ENCODE measurements at places on chromosomes 13 and 19.
A peak's percentile ranks its signal among the peaks of the same experiment; 100 is the strongest.

DNA sequence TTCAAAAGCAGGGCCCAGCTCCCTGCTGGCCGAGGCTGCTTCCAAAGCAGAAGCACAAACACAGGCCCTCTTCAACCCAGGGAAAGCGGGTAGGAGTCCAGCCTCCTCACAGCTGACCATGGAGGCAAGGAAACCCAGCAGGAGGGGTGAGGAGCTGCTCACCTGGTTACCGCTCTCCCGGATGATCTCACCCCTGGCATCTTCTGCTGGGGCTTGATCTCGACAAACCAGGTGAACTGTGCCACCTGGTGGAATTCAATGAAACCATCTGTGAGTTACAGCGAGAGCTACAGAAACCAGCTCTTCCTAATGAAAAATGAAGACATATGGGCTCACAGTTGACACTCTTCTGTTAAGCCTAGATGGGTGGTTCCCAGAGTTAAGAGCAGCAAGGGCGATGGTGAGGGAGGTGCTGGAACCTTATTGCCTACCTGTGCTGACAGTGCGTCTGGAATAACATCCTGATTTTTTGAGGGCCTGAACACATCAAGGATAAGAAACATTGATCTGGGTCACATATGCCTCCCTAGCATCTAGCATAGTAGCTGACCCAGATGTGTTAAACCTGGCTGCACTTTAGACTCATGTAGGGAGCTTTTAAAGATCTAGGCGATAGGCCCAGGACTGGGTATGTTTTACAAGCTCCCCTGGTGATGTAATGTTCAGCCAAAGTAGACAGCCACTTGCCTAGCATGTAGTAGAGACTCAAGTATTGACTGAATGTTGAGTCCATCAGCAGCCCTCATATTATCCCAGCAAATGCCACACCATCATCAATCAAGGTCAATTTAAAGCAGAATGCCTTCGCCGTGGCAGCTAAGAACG, 6.1 kb downstream of the DHRS12 start:
- peak; percentile 54 for DNase-seq

DNA sequence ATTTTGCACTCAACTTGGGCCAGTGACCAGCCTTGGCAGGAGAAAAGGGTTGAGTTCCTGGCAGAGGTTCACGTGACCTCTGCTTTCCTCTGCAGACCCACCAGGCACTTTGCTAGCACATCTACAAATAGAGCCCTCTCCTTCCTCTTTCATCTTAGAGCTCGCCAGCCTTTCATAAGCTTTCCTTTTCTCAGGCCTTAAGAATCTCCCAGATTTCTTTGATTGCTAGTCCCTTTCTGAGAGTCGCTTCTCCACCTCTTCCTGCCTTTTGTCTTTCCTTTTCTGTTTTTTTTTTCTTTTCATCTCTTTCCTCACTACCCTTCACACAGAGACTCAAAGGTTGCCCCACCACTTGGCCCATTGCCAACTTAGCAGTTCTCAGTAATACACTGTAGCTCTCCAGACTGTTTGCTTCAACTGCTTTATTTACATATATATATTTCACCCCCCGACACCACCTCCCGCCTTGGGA, 375.7 kb upstream of the SPRY2 start:
- no peak for DNase-seq

GRCh38 chr19:45729800-45730290, 851 bp downstream of the FBXO46 start:
- DNase-seq, result no peak

GRCh38 chr19:46241626-46242025, 12.1 kb downstream of the IGFL1 start:
- no peak for DNase-seq

DNA sequence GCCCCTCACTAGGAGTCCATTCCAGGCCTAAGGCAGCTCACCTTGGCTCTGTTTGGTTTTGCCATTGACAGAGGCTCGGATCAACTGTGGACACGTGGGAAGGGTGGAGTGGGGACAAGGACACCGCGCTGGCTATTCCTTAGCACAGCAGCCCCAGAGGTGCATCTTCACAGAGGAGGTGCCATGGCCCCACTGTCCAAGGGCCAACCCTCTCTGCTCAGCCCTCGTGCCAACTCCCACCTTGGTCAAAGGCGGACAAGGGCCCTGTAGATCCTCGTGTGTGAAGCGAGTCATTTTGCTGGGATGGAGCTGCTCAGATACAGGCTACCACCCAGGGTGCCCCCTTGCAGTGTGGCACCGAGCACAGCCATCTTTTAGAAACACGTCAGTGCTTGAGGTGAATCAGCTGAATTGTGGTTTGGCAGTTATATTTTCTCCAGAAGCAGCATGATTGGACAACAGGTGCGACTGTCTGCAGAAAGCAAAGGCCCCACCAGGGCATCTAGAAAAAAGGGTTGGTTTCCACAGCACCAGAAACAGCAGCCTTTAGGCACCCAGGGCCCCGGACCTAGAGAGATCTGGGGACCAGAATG, 192.1 kb upstream of the GPR12 start:
- DNase-seq, result no peak

- DNase-seq, result no peak
Measured at GRCh38 chr13:79637133-79637763, 156.3 kb downstream of the NDFIP2 start.

DNA sequence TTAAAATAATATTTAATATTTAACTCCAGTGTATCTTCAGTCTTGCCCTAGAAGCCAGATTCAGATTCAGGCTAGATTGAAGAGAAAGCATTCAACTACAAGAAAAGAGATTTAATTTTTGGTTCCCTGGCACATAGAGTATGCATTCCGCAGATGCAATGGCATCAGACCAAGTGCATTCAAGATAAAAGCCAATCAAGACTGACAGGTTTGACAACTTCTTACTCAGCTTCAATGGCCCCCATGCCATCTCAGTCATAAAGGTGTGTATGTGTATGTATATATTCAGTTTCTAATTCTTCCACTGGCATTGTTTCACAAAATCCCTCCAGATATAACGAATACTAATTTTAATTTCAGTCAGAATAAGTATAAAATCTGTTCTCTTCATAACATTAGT, 650.8 kb upstream of the GPC6 start:
- no peak for DNase-seq

DNA sequence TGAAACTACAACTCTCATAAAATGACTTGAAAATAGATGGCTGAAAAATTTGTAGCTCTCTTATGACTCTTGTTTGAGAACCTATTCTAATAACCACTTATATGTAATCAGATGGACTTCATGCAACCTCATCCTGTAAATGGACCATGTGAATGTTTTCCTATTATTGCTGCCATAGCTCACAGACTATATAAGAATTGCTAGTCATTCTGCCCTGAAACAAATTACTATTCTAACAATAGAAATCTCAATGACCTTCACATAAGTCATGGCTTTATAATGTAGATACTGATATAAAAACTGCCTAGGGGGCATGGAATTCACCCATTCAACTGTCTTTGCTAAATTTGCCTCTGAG, 1111.0 kb upstream of the ATXN8OS start:
- DNase-seq, result no peak

- DNase-seq, result no peak
Measured at GRCh38 chr19:35039881-35040825, 1.4 kb upstream of the HPN start.

DNA sequence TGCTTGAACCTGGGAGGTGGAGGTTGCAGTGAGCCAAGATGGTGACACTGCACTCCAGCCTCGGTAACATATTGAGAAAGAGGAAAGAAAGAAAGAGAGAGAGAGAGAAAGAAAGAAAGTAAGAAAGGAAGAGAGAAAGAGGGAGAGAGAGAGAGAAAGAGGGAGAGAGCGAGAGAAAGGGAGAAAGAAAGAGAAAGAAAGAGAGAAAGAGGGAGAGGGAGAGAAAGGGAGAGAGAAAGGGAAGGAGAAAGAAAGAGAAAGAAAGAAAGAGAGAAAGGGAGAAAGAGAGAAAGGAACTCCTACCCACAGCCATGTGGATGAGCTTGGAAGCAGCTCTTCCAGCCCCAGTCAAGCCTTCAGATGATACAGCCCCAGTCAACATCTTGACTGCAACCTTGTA, 46.7 kb downstream of the ZNRF4 start:
- no peak for DNase-seq

DNA sequence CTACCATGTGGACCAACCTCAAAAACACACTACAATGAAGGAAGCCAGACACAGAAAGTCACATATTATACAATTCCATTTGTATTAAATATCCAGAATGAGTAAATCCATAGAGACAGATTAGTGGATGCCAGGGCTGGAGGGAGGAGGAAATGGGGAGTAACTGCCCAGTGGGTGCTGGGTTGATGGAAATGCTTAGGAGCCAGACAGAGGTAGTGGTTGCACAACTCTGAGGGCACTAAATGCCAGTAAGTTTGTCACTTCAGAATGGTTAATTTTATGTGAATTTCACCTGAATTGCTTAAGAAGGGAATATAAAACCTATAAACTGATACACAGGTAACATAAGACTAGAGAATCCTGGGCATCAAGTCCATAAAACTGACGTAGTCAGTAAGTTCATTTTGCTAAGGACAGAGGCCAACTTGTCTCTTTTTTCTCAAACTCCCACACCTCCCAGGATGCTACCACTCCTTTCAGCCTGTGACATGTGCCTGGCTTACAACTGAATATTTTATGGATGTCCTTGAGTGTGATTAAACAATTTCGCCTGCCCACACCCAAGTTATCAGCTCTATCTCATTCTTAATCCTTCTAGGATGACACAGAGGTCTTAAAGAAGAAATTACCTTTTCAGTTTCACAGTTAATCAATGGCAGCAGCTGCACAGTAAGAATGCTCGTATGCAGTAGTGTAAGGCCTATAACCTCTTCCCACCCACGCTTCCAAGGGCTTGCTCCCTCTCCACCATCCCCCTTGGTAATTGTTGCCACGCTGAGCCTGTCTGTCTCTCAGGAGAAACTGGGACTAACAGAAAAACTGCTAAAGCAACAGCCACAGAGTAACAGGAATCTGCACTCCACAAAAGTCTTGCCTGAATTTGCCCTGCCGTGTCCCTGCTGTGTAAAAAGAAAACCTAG, 5.9 kb upstream of the MLNR start:
- DNase-seq, result no peak

DNA sequence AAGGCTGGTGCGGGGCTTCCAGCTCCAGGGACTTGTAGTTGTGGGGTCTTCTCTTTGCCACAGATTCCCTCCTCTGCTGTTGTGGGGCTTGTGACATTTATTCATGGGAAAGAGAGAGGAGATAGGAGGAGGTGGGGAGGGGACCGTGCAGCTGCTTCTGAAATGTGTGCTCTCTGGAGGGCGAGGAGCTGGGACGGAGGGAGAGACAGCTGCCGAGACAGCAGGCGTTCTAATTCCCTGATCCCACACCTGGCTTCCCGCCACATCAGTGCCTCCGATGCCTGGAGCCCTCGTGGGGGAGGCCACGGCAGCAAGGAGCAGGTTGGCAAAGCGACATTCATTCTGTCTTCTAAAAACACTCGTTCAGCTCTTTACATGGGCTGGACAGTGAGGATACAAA, 164.4 kb downstream of the USP12 start:
- no peak for DNase-seq

- DNase-seq, result no peak
Measured at GRCh38 chr13:27043013-27043412, 128.6 kb downstream of the USP12 start.

- DNase-seq, result no peak
Measured at GRCh38 chr13:110150384-110151101, 156.4 kb downstream of the COL4A1 start.

DNA sequence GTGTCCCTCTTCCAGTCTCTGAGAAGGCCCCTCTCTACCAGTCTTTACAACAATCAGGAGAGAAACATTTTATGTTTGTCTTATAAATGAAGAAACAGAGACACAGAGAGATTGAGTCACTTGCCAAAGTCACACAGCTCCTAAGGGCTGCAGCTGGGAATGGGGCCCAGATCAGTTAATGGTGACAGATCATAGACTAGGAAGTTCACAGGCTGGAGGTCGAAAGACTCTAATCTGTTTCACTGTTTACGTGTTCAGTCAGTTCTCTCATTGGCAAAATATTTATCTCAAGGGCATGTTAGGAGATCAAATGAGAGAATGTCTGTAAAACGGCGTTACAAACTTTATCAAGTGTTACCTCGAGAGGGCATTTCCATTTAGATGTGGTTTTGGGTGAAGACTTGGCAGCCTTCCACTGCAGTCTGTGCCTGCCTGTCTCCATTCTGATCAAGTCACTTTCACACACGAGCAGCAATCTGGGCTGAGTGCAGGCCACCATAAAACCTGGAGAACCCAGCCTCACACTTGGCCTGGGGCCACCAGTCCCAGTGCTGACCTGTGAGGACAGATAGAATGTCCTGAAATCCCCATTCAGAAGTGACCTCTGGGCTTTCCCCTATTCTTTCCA, 65.1 kb downstream of the SIAH3 start:
- no peak for DNase-seq

- DNase-seq, result no peak
Measured at GRCh38 chr13:42272804-42273175, 838 bp downstream of the AKAP11 start.

- DNase-seq, result no peak
Measured at GRCh38 chr13:110151462-110151861, 155.5 kb downstream of the COL4A1 start.

- DNase-seq, result no peak
Measured at GRCh38 chr19:17264641-17264979, at the start of gene USHBP1. TSS of gene USHBP1 (minus strand) at chr19:17264745. CDS start at chr19:17264299, 446 bp downstream.

DNA sequence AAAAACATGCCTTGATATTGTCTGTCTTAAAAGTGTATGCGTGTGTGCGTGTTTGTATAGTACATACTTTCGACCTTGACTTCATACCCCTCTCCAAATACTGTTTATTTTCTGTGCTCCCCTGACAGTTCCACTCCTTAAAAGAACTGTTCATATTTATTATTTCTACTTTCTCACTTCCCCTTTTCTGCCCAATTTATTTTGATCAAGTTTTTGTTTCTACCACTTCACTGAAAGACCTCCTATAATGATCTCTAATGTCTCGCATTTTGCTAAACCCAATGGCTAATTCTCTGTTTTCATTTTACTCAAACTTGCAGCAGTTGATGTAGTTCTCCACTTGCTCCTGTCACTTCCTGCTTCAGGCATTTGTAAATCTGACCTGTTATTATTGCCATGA, 426.1 kb upstream of the KLF12 start:
- no peak for DNase-seq

- no peak for DNase-seq
Measured at GRCh38 chr19:1765232-1765903, 12.1 kb downstream of the ONECUT3 start.

DNA sequence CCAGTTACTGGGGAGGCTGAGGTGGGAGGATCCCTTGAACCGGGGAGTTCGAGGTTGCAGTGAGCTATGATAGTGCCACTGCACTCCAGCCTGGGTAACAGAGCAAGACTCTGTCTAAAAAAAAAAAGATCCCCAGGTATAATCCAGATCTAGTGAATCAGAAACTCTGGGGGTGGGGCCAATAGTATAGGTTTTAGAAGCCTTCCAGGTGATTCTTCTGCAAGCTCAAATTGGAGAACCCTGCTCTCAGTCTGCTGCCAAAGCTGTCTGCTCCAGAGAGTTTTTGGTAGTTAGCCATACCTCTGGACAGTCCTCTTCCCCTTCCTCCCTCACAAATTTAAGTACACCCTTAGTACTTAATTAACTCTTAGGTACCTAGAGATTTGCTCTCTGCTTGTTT, 28.0 kb downstream of the SERP2 start:
- no peak for DNase-seq
